ENCODE measurements at places on chromosomes 2 and 18. TPM values are rescaled to one million over a fixed set of nuclear protein-coding genes. Genes with fewer than 3 reads are reported as not detected.

DNA sequence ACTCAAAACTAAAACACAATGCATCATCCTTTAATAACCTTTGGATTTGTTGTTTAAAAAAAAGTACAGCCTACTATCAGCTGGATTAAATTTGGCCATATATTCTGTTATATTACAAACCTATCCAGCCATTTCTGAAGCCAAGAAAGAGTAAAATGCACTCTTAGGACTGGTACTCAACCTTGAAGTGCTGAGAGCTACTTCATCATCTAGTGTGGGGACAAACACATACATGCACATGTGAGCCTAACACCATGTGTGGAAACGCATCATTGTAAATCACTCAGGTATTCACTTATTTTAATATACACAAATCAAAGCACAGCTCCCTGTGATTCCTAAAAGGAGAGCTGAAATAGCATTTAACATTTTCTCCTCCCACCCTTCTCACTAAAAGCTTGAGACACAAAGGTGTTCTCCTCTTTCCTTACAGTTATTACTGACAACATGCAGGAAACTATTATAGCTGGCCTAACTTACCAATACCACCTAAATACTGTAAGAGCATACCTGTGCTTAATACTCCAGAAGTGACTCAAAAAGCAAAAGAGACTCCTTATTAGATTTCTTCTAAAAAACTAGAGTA, 7.5 kb downstream of the BAZ2B start:
- no peak overlapping the region for H3K27ac ChIP-seq
- H3K36me3 ChIP-seq = no peaks in the 10 kb centered on the region
- H3K4me3 ChIP-seq = no peak overlapping the region

DNA sequence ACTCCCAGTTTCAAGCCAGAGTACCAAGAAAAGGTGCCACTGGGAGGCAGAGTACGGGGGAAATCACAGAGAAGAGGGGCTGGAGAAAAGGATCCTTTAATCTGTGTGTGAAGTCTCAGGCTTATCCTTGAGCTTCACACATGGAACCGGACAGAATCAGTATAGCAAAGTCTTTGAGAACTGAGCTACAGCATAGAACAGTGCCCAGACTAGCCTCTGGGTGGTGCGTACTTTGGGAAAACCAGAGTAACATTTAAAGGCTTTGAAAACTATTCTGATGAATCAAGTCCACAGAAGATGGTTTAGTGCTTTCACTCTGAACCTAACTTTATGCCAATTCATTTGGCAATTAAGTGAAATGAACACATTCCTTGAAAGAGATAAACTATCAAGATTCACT, 83.1 kb downstream of the BABAM2 start:
- no peak overlapping the region for H3K27ac ChIP-seq
- H3K27me3 ChIP-seq = no peaks in the 10 kb centered on the region
- no peak for DNase-seq
- no peak overlapping the region for H3K4me3 ChIP-seq
- H3K4me1 ChIP-seq = no peaks in the 10 kb centered on the region

DNA sequence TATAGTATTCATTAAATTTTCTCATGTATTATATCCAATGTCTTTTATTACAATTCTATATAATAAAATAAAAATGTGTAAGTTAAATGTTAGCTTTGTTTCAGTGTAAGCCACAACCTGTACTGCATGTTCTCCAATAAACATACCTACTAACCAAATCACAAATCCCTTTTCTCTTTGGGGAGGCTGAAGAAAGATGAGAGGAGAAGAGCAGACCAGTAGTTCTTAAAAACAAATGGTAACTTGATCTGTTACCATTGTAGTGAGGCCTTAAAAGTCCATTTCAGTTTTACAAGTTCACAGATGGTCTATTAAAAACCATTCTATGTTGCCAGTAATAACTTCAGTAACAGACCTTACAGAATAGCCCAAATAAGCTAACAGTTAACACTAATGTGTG, 100.5 kb downstream of the SOS1 start:
- no peak overlapping the region for H3K4me3 ChIP-seq
- no peak for DNase-seq
- H3K36me3 ChIP-seq = no peaks in the 10 kb centered on the region
- H3K27me3 ChIP-seq = no peaks in the 10 kb centered on the region
- H3K27ac ChIP-seq = no peak overlapping the region

DNA sequence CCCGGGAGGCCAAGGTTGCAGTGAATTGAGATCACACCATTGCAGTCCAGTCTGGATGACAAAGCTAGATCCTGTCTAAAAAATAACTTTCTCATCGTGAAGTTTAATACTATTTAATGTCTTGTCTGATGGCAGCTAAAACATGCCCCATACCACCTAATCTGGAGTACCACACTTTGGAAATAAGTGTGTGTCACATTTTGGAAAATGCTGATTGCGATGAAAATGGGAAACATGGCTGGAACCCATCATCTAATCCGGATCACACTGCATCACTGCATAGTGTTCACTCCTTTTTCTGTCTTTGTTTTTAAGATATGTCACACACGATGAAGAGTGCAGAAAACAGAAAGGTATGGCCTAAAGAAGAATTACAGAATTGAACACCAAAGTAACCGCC, 31.2 kb upstream of the ALPP start:
- peaks cover 21% of the 10 kb centered on the region for H3K27me3 ChIP-seq
- no peak overlapping the region for H3K4me3 ChIP-seq
- H3K36me3 ChIP-seq = no peaks in the 10 kb centered on the region
- peaks cover 18% of the 10 kb centered on the region for H3K4me1 ChIP-seq
- no peak for DNase-seq

- no peaks in the 10 kb centered on the region for H3K36me3 ChIP-seq
- H3K27me3 ChIP-seq = no peaks in the 10 kb centered on the region
- no peak overlapping the region for H3K27ac ChIP-seq
- no peak overlapping the region for H3K4me3 ChIP-seq
- DNase-seq = no peak
Measured at GRCh38 chr2:67669766-67670165, 272.6 kb downstream of the ETAA1 start.

DNA sequence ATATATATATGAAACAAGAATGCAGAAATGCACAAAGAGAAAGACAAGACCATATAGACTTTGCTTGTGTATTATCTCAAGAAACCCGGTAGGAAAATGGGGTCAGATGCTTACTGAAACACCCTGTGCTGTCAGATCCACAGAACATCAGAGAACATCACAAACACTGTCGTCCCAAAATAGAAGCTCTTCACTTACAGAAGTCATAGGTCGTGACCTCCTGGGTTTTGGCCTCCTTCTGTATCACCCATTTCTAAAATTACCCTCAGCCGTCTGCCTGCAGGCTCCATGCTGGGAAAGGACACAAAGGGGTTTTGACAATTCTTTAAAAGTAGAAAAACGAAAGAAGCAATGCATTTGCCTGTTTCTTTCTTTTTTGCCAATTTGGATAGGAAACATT, 137.9 kb downstream of the PAX3 start:
- H3K4me1 ChIP-seq = no peaks in the 10 kb centered on the region
- no peak overlapping the region for H3K27ac ChIP-seq
- H3K4me3 ChIP-seq = no peak overlapping the region
- no peak for DNase-seq
- no peaks in the 10 kb centered on the region for H3K27me3 ChIP-seq

- no peaks in the 10 kb centered on the region for H3K4me1 ChIP-seq
- no peak overlapping the region for H3K27ac ChIP-seq
- H3K36me3 ChIP-seq = no peaks in the 10 kb centered on the region
- H3K4me3 ChIP-seq = no peak overlapping the region
- no peaks in the 10 kb centered on the region for H3K27me3 ChIP-seq
Measured at GRCh38 chr2:70508711-70509462, 44.7 kb downstream of the TGFA start.

The TTN gene
- total RNA-seq = 0.80 TPM

The MFF gene
- 67.0 TPM for total RNA-seq

The THSD7B gene
- not detected for total RNA-seq
